ENCODE measurements at places on chromosomes 4 and X.

- no peak for DNase-seq
Observed at GRCh38 chr4:46503739-46504138, 113.8 kb upstream of the GABRA2 start.

- no peak for DNase-seq
Observed at GRCh38 chr4:98092833-98093439, 50.3 kb downstream of the STPG2 start.

GRCh38 chr4:142493255-142494110, 352.6 kb downstream of the INPP4B start:
- no peak for DNase-seq

GRCh38 chrX:119694601-119695534, 1.9 kb upstream of the SEPTIN6 start:
- DNase-seq: no peak

GRCh38 chr4:96407738-96408463, 568.0 kb downstream of the PDHA2 start:
- no peak for DNase-seq

DNA sequence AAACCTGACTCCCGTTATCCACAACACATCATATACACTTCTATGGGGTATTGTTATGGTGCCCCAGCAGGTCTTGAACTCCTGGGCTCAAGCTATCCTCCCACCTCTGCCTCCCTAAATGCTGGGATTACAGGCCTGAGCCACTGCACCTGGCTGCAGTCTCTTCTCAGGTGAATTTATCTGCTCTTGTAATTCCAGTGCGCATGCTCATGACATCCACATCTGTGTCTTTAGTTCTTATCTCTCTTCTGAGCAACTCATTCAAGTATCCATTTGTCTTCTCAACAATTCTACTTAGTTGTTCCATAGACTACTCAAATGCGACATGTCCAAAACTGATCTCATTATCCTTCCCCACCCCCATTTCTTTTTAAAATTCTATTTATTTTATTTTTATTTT, 20.5 kb upstream of the MID2 start:
- no peak for DNase-seq

DNA sequence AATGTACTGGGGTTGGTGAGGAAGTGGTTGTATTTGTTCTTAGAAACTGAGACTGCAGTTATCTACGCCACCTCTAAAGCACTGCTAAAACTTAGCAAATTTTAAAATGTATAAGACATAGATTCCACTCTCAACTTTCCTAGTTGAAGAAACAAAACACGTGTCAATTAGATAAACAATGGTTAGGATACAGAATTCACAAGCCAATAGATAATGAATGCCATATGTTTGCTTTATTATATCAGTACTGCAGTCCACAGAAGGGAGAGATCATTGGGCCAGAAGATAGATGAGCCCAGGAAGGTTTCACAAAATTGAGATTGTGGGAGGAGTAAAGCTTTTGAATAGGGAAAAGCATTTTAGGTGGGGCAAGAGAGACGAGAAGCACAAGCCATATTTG, 14.3 kb downstream of the TMEM33 start:
- DNase-seq: no peak

- no peak for DNase-seq
Observed at GRCh38 chr4:82050796-82051195, 323.0 kb downstream of the HNRNPD start.

DNA sequence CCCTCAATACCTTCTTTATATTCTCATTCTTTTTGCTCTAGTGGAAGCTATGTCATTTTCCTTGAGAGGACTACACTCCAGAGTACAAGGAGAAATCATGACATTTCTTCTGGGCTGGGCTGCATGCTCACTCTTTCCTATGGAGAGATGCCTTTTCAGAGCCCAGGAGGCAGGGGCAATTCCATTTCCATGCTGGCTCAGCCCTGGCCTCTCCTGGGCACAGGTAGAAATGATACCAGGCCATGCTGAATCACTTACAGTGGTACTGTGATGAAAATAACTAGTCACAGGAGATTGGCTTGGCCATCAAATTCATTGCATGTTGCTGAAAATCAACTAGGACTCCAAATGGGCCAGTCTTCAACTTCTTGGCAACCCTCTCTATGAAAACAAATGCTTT, 34.0 kb upstream of the PPARGC1A start:
- no peak for DNase-seq
